Endothelial cell of umbilical vein (primary cell): ENCODE measurements at places on chromosomes 4 and X. TPM values are rescaled to one million over a fixed set of nuclear protein-coding genes. Genes with fewer than 3 reads are reported as not detected.

DNA sequence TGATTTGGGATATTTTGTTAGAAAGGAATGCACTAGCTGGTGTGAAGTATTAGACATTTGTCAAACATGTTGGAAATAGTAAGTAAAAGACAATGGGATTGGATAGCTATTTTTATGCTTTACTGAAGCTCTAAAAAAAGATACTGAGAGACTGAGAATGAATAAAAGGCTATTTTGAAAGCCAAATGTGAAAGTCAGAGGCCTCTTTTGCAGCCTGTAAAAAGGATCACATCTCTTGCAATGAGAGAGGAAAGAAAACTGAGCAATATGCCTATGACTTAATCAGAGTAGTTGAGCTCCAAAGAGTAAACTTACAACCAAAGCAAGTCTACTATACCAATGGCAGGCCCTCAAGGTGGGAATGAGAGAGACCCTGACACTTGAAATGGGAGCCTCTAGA, 212.6 kb upstream of the LCORL start:
- no peak for DNase-seq

GRCh38 chr4:108172231-108172752, 3.6 kb upstream of the LEF1 start:
- DNase-seq = no peak

GRCh38 chr4:4984186-4984585, 35.1 kb downstream of the CYTL1 start:
- no peak for DNase-seq

FREM3 gene
- polyA plus RNA-seq = 0.08 and 0.10 TPM in 2 replicates
